ENCODE measurements at places on chromosomes 7 and 10. TPM values are rescaled to one million over a fixed set of nuclear protein-coding genes. Genes with fewer than 3 reads are reported as not detected.

DNA sequence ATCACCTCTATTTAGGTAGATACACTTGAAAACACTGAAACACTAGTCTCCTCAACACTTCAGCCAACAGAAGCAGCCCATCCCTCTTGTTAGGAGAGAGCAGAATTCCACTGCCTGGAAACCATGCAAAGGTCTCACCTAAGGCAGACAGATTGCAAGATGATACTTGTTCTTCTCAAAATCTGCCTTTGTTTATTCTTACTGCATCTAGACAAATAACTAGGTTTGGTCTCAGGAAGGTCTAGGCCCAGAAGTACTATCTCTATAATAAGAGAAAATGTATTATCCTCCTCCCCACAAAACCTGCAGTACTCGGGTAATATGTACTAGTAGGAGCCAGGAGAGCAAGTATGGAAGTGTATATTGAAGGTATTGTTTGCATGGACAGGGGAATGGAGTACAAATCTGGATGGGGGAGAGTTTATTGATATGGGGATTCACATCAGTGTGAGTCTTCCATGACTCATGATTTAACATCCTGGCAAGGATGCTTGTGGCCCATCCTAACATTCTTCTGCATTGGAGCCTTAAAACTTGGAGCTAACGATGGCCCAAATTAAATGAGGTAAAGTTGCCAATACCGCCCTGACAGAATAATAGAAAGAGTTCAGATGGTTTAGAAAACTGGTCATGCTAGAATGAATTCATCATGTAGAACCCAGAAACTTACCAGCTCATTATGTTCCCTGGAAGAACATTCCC lies 109.2 kb downstream of the EPC1 start:
- DNase-seq: no peak

GRCh38 chr7:144820552-144820951 lies 15.3 kb downstream of the TPK1 start:
- no peak for DNase-seq

- DNase-seq: peak; percentile 69
Observed at GRCh38 chr10:30840395-30841050, 191.1 kb downstream of the ZNF438 start.

GRCh38 chr10:75197066-75197465 lies 13.5 kb upstream of the VDAC2 start:
- no peak for DNase-seq

SVIL gene
- total RNA-seq: 176 TPM
